Glutamatergic neuron (in vitro differentiated cells): ENCODE measurements at places on chromosomes 1 and 21. TPM values are rescaled to one million over a fixed set of nuclear protein-coding genes. Genes with fewer than 3 reads are reported as not detected.

PTPN7 gene
- not detected for total RNA-seq

SNIP1 gene
- 20.1 TPM for total RNA-seq

NR5A2 gene
- total RNA-seq: 2.0 TPM

EDN2 gene
- not detected for total RNA-seq

BCL2L15 gene
- total RNA-seq: 1.8 TPM

PTGFR gene
- not detected for total RNA-seq

PPIAL4G gene
- total RNA-seq: 0.61 TPM

BNIPL gene
- 1.4 TPM for total RNA-seq

AIRE gene
- not detected for total RNA-seq

PDZK1IP1 gene
- not detected for total RNA-seq

B3GALT6 gene
- total RNA-seq: 30.0 TPM

SPATA1 gene
- total RNA-seq: 1.3 TPM

OR10R2 gene
- total RNA-seq: not detected

VANGL2 gene
- 79.4 TPM for total RNA-seq
